Right forelimb (tissue), 1 donor: ENCODE measurements at places on chromosomes 1 and 21.

DNA sequence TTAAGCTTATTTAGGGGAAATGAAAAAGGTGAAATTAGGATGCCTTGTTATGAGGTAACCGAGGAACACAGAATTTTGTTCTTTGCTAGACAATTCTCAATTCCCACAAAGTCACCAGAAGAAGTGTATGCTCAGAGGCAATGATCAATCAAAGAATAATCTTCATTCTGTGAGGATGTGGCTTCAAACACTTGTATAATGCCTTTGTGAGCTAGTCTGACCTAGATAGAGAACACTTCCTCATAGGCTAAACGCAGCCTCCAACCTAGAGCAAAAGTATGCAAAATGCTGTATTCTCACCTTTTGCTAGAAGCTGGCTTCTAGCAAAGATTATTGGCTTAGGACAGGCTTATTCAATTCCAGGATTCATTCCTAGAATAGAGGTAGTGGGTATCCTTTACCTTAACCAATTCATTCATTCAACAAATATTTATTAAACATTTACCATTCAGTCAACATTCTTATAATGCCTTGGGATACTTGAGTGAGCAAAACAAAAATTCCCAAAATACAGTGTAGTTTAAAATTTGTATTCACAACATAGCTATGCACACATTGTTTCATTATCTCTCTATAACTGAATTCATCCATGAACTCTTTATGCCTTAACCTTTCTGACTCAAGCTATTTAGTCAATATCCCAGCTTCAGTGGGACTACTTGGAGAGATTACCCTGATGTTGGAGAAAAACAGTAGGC is 530.2 kb downstream of the PTPRC start:
- DNase-seq, result no peak

- no peak for DNase-seq
Observed at GRCh38 chr1:108049178-108049819, 84.3 kb upstream of the VAV3 start.

GRCh38 chr1:186679924-186680244 is 339 bp downstream of the PTGS2 start:
- DNase-seq, result no peak

DNA sequence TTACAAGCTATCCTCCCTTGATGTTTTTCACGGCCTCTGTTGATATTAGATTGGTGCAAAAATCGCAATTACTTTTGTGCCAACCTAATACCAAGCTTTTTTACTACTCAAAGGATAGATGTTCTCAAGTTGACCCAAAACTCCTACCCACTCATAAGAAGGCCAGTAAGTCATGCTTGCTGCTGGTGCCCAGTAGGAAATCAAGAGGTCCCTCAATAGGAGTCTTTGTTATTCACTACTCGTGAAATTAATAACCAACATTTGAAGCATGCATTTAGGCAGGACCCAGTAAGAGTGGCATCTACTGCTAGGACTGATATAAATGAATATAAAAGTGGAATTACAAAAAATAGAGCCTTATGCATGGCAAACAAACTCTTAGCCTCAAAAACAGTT is 52.6 kb downstream of the APP start:
- no peak for DNase-seq

- DNase-seq, result no peak
Observed at GRCh38 chr21:40760821-40761220, 86.1 kb downstream of the DSCAM start.
